Activated CD4-positive, alpha-beta T cell treated with anti-CD3 and anti-CD28 coated beads for 24 hours (primary cell): ENCODE measurements at places on chromosomes 16 and 17.

- DNase-seq, result no peak
Observed at GRCh38 chr17:27389542-27390140, 66.6 kb upstream of the KSR1 start.

- no peak for DNase-seq
Observed at GRCh38 chr17:73492821-73493814, 151.1 kb downstream of the SDK2 start.

DNA sequence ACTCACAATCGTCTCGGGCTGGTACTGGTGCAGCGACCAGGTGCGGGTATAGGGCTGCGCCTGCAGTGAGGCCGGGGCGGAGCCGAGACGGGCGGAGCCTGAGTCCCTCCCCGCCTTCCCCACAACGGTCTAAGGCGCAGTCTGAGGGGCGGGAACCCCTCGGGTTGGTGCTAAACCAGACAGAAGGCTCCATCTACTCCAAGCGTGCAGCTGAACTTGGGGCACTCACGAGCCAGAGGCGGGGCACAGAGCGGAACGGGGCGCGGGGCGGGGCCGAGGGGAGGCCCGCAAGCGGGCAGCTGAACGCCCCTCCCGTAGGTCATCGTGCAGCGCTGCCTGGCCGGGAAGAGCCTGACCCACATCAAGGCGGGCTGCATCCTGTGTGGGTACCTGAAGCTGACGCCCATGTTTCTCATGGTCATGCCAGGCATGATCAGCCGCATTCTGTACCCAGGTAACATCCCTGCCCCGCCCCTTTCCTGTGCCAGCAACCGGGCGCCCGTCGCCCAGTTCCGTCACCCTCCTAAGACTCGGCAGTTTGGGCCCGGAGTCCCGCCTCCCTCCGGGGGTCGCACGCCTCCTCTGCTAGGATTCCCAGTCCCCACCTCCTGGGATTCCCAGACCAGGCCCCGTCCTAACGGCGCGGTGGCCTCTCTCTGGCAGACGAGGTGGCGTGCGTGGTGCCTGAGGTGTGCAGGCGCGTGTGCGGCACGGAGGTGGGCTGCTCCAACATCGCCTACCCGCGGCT is 5.0 kb downstream of the SLC5A2 start:
- peak; percentile 41 for DNase-seq

- no peak for DNase-seq
Observed at GRCh38 chr17:57866319-57866718, 16.5 kb upstream of the MRPS23 start.

- DNase-seq, result no peak
Observed at GRCh38 chr17:33925649-33926048, 329.4 kb upstream of the CCL2 start.

DNA sequence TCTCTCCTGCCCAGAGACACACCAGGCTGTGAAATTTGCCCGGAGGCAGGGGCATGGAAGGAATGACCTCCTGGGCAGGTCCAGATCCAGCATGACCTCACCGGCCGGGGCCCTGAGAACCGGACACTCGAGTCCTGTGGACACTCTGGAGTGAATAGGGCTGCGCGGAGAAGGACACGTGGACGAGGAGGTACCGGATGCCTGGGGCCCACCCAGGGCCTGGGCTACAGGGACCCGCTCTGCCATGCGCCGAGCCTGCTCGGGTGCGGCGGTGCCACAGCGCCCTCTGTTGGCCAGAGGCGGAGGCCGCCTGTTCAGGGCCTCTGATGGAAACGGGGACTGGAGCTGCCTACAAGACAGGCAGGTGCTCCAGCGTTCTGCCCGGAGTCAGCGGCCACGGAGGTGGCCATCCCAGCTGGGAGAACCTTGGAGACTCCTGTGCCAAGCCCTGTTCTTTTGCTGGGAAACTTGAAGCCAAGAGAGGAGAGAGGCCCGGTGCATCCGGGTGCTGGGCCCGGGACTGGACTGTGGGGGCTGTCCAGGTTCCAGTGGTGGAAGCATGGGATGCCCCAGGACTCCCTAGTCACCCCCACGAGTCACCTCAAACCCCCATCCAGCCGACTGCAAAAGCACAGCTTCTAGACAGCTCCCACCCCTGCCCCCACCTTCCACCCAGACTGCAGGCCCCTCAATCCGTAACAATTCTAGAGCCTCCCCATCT is 19.3 kb upstream of the NXPH3 start:
- DNase-seq, result peak; percentile 81

DNA sequence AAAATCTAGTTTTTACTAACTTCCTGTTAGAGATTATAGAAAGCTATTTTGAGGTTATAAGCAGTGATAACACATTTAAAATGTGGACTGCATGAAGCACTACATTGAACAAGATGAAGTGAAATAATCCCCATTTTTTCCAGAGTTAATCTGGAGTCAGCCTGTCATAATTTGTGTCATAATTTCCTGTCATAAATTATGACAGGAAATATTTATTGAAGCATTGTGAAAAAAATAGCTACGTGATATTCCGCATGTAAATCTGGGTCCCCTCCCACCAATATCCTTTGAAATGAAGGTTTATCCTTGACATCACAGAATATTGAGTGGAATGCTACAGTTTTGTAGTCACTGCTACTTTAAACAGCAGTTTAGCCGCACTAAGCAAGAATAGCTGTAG is 40.1 kb downstream of the OMG start:
- DNase-seq, result no peak
